ENCODE measurements at places on chromosomes 2 and 18.

DNA sequence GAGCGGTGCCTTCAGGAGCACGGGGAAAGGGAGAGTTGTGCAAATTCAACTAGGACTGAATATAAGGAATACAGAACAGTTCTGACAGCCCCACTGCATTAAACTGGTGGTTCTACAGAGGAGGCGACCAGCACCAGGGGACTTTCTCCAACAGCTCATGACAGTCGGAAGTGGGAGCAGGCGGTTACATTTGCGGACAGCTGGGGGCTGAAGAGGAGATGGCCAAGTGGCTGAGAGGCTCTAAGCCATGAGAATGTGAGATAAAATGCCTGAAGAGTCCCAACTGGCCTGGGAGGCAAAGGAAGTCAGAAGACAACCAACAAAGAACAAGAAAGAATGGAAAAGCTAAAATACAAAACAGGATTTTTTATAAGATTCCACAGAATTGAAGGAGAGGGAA is 141.3 kb downstream of the L3MBTL4 start:
- no peak for DNase-seq

GRCh38 chr2:181374781-181375675 is 82.2 kb upstream of the ITGA4 start:
- DNase-seq, result peak; percentile 27

GRCh38 chr2:179592167-179592936 is 269.1 kb downstream of the ZNF385B start:
- DNase-seq, result peak; percentile 49

GRCh38 chr2:32064021-32064601 is 755 bp downstream of the SPAST start:
- DNase-seq, result no peak

GRCh38 chr18:22822024-22822423 is 111.1 kb upstream of the RBBP8 start:
- peak; percentile 93 for DNase-seq

Data from astrocyte of the cerebellum (primary cell).